ENCODE measurements at places on chromosomes 3 and 15.

GRCh38 chr3:195260280-195260905 is 10.6 kb downstream of the XXYLT1 start:
- DNase-seq: no peak

- DNase-seq: no peak
These were observed 176.1 kb upstream of the CCDC54 start for GRCh38 chr3:107201146-107201545.

GRCh38 chr3:159788291-159788690 is 200.3 kb upstream of the IL12A start:
- DNase-seq: peak; percentile 36

GRCh38 chr3:172716476-172716875 is 5.6 kb upstream of the NCEH1 start:
- DNase-seq: no peak

GRCh38 chr3:138941259-138941885 is 5.6 kb downstream of the FOXL2 start:
- DNase-seq: no peak

DNA sequence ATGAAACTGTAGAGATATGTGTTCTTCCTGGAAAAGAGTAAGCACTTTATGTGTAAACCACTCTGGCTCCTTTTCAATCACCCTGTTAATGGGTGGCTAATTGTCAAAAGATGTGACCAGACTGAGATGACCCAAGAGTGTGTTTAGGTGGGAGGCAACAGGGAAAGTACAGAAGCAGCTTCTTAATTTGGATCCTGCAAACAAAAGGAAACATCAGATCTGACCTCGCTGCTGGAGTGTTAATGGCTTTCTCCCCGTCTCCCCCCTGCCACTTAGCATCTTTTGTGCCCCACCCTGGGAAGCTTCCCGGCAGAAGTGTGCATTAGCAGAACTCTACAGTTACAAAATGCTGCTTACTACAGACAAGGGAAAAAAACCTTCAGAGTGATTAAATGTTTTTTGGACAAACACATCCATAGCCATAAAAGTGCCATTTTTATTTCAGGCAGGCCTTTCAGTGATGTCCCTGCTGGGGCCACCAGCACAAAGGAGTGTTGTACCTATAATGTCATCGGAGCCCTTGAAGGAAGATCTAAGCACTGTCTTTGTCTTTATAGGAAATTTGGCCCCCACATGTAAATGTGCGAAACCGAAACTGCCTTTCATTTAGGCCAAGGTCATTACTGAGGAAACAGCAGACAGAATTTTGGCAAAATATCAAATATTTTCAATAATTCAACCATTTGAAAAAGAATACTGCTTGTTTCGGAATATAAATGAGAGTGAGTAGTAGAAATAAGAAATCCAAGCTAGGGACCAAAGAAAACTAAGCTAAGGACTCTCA is 311.0 kb downstream of the WDR72 start:
- DNase-seq: no peak

DNA sequence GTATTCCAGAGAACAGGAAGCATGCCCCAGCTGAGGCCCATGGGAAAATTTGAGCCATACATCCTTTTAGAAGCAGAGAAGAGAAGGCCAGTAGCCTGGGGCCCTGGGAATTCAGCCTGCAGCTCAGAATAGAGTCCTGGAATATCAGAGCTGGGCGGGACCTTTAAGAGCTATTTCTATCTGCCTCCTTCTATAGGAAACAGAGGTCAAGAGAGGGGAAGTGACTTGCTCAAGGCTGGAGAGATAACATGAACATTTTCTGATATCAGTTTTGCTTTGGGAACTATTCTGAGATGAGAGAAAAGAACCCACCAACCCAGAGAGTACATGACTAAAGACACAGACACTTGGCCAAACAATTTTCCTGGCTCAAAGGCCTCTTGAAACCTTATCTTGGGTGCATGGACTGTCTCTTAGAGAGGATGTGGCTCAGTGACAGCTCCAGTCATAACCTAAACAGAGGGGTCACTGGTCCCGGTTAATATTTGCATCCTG is 26.0 kb downstream of the MASP1 start:
- peak; percentile 71 for DNase-seq

DNA sequence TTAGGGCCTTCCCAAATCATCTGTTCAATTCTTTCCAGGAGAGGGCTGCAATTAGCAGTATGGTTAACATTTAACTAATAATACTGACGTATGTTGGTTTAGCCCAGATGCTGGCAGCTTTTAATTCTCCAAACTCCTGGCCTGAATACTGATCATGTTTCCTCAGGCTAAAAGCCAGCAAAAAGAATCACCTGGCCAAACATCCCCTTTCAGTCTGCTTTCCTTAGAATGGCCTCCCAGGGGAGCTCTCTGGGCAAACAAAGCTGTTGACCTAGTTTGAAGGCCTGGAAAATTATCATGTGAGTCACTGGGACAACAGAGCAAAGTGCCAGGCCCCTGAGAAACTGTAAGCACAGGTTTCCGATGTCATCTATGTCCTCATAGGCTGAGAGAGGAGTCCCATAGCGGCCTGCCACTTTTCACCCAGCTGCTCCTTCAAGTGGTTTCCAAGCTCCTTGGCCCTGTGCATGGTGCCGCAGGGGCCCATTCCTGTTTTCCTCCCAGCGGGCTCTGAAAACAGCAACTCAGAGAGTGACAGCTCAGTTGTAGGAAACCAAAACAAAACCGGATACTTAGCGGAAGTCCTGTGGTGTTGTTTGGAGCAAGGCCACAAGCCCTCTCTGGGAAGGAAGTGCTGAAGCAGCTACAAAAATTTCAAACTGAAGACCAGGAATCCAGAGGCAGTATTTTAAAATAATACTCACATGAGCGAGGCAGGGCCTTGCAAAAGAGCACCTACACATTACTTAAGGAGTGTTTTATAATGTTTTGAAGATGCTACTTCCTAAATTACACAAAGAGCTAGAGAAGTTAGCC is 36.5 kb upstream of the RAB11A start:
- DNase-seq: peak; percentile 87

DNA sequence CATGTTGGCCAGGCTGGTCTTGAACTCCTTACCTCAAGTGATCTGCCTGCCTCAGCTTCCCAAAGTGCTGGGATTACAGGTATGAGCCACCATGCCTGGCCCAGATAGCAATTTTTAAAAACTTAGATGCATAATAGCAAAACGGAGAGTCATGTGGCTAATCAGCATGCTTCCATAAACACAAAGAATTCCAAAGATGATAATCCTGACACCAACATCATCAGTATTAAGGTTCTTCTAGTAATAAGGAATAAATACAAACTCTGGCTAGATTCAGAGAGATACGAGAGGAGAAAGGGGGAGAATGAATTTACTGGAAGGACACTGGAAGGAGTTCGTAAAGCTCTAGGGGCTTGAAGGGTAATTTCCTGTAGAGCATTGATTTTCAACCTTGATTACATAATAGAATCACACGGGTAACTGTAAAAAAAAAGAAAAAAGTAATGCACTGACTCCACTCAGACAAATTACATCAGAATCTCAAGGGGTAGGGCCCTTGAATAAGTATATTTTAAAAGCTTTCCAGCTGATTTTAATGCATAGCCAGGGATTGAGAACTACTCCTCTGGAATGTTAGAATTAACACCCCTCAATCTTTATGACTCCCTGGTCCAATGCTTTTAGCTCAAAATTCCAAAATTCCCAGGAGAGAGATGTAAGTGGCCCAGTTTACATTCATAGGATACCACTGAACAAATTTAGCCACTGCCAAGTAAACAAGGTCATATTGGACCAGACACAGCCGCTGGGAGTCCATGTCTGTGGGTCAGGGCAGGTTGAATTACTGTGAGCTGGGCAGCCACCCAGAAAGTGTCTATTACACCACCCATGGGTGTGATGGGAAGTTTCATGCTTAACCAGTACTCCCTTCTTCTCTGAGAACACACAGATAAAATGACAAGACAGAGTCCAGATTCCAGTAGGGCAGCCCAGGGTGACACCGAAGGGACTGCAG is 243.9 kb downstream of the TBL1XR1 start:
- DNase-seq: no peak

DNA sequence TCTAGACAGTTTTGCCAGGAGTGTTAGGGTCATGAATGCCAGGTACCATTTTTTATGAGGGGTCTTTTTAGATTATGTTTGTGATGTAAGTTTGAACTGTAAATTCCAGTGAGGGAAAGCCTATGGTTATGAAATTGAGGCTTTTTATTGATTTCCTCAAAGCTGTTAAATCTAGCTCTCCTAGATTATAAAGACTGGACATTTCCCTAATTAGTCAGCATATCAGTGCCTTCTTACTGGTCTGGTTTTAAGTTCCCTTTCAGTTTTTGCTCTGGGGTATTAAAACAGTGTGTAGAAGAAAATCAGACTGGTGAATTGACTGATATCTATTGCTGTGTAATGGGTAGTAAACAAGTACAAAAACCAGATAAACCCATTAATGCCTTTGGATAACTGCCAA is 39.2 kb downstream of the LRRC49 start:
- no peak for DNase-seq

DNA sequence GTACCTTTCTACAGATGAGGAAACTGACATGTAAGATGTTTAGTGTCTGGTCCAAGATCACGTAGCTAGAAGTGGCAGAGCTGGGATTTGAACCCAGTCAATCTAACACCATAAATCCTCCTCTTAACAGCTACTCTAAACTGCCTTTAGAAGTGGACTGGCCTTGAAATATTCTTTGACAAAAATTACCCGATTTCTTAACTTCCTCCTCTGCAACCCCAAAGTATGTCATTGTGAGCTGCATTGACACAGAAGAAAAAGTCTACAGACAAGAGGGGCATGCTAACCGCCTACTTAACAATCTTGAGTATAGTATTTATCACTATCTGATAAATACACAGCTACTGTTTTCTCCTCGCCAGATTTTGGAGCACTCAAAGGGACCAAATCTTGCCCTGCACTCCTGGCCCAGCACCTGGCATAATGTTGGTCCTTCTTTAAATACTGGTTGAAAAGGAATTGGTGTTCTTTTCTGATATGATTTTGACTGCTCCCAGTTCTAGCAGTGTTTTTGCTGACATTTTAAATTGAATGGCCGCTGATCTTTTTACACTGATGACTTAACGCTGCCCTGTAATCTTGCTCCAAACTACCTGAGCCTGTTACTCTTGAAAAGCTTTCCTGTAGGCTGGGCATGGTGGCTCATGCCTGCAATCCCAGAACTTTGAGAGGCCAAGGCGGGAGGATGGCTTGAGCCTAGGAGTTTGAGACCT is 36.9 kb downstream of the ITPR1 start:
- no peak for DNase-seq

- peak; percentile 7 for DNase-seq
These were observed 595.8 kb downstream of the NLGN1 start for GRCh38 chr3:173993299-173993698.

Data from kidney capillary endothelial cell (primary cell).